ENCODE measurements at places on chromosomes 11 and 22.

- DNase-seq, result no peak
Observed at GRCh38 chr11:1926156-1927025, 6.9 kb downstream of the TNNT3 start.

GRCh38 chr11:132704781-132705375 lies 827.4 kb downstream of the OPCML start:
- no peak for DNase-seq

DNA sequence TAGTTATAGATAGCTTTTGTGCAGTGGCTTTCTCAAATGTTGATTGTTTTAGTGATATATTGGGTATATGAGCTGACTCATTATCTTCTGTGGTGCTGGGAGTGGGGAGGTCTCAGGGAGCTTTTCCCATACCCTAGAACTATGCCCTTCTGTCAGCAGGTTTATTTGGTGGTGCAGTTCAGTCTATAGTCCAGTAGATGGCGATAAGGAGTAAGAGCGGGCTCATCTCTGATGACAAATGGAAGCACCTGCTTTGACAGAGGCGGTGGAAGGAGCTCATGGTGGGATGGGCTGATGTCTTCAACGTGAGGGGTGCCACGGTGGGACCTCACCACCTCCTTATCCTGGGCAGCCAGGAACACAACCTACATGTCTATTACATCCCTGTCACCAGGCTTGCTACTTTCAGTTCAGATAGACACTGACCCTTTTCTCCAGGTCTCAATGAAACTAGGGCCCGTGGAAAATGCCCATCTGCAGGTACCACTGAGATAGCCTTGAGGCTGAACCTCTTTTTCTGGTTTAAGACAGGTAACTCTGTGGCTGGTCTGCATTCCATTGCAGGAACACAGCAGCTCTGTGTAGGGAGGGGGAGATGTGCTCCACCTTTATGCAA lies 13.0 kb upstream of the OR6A2 start:
- peak; percentile 52 for DNase-seq

- DNase-seq, result no peak
Observed at GRCh38 chr22:40728731-40729189, 49.5 kb downstream of the MCHR1 start.

DNA sequence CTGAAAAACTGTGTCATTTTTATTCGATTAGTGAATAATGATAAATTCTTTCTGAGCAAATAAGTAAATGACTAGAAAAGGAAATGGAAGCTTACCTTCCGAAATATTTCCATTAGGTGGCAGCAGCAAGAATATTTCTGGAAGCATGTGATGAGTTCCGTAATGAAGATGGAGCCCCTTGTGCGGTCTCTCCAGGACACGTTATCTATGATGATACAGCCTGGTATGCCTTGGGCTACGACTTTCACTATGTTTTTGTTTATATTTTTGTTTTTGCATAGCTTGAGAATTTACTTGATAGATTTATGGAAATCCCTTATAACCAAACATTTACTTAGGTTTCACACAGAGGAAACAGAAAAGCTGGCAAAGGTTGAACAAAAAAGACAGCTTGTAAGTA lies 25.7 kb downstream of the CASP5 start:
- no peak for DNase-seq

GRCh38 chr11:133982876-133983275 lies 26.1 kb upstream of the IGSF9B start:
- no peak for DNase-seq

- DNase-seq, result no peak
Observed at GRCh38 chr11:116171271-116172140, 601.3 kb downstream of the BUD13 start.

DNA sequence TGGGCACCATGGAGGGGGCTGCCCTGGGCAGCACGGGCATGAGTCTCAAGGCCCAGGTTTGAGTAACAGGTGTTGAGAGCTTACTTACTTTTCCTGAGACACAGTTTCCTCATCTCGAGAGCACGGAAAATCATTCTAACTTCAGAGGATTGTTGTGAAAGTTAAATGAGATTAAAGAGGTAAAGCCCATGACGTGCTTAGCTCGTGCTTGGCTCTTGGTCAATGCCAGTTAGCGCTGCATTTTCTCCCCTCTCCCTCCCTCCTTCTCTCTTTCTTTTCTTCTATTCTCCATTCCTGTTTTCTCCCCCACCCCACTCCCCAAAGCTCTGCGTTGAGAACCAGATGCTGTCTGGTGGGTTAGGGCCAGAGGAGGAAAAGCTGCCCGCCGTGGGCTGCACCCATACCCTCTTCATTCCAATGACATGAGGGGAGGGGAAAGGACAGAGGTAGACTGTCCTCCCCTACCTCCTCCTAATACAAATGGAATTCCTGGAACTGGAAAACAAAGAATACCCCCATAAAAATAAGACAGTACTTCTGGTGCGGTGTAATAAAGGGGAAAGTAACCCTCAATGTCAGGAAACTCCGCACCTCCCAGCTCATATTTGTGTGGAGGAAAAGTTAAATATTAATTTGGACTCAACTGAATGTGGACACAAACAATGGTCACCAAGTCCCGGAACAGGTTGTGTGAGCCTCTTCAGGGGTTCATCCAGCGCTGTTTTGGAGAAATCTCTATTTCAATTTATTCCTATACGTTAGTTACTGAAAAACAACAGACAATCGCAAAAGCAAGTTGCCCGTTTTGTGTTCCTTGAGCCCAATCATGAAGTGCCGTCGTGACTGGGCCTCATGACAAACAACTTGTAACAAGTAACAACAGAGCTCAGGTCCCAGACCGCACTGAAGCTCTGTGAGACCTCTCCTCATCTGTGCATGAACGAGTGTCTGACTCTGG lies 54.8 kb upstream of the B3GAT1 start:
- DNase-seq, result no peak

- no peak for DNase-seq
Observed at GRCh38 chr11:84250834-84251613, 964.9 kb upstream of the CCDC90B start.

DNA sequence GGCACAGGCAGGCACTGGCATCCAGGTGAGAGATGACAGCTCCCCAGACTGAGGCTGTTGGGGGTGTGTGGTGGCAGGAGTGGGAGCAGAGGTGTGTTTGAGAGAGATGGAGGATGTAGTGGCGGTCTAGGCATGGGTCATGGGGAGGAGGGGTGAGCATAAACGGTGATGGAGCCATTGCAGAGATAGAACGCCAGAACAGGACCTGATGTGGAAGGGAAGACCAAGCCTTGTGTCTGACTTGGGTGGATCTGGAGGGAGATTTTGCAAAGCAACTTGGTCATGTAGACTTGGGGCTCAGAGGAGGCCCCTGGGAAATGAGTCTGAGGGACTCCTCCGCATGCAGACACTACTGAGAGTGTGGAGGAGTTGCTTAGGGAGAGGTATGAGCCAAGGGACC lies 50.0 kb upstream of the CLDN5 start:
- DNase-seq, result no peak

- no peak for DNase-seq
Observed at GRCh38 chr11:67656278-67656922, 5.9 kb upstream of the ACY3 start.

DNA sequence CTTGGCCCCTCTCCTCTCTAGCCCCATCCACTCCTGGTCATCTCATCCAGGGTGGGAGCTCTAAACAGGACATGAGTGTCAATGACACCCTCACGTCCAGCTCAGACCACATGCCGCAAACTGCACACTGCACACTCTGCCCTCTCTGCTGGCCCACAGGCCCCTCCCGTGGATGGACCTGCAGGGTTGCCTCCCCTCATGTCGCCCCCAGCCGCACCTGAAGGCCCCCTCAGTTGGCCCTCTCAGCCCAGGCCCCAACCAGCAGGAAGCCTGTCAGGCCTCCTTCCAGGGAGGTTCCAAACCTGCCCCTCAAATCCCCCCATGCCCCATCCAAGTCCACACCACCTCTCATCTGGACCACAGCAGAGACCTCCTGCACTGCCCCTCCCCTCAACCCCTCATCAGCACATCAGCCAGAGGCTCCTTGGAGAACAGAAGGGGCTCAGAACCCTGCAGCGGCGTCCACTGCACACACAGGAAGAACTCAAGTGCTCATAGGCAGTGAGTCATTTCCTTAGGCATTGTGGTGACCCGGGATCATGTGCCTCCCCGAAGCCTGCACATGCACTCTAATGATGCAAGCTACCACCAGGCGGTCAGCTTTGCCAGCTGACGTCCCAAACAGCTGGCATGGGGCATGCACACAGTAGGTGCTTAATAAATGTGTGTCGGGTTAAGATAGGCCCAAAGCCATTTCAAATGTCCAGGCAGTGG lies 12.9 kb upstream of the CDKN1C start:
- DNase-seq, result no peak

- DNase-seq, result no peak
Observed at GRCh38 chr11:111745719-111746504, 20.3 kb downstream of the PPP2R1B start.

DNA sequence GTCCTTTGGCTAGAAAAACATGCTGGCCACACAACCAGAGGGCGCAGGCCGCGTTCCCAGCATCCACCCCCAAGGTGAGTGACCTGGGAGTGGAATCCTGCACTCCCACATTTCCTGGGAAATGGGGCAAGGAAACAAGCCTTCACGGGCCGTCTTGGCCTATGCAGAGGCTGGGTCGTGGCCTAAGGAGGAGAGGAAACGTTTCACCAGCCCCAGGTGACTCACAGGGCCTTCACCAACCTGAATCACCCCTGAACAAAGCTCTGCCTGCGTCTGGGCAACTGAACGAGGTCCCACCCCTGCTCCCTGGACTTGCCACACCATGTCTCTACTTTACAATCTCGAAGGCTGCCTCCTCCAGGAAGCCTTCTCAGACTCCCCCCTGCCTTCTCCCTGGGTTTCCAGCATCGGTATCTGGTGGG lies 13.2 kb downstream of the MYH9 start:
- DNase-seq, result no peak

DNA sequence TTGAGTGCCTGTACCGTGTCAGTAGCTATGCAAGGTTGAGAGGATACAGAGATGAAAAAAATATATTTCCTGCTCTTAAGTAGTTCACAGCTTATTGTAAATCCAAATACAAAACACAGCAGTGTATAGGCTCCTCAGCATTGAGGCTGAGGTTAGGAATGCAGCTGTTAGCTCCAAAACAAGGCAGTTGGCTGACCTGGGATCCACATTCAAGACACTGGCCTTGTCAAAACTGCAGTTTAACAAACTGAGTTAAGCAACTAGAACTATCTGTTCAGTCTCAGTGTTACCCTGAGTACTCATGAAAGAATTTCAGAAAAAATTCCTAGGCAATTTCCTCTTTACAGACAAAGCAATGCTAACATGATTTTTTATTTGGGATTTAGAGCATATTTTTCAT lies 42.8 kb downstream of the REXO2 start:
- no peak for DNase-seq

DNA sequence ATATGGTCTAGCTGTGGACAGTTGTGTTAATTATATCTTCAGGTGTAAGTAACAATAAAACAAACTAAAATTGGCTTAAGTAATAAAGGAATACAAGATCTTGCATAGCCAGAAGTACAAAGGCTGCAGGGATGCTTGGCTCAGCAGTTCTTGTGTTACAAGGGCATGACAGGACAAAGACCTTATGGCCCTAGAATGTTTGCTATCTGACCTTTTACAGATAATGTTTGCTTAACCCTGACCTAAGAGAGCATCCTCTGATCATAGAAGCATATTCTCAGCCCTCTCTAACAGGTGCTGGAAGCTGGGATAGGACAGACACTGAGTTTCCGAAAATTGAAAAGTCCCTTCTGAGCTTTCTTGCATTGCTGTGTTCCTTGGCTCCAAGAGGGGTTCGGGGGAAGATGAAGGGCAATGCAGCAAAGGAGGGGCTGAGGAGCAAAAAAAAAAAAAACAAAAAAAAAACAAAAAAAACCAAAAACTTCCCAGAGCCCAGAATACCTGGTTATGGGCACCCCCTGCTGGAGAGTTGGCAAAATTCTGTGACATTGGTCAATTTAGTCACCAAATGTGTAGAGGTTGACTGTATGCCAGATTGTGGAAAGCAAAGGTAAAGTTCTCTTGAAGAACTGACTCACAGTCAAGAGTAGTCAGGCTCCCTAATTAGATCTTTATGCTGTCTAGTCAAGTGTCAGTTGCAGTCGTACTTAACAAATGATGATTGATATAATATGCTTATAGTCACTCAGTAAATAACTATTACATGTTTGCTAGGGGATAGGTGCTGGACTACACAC lies 10.4 kb upstream of the HIKESHI start:
- peak; percentile 43 for DNase-seq

DNA sequence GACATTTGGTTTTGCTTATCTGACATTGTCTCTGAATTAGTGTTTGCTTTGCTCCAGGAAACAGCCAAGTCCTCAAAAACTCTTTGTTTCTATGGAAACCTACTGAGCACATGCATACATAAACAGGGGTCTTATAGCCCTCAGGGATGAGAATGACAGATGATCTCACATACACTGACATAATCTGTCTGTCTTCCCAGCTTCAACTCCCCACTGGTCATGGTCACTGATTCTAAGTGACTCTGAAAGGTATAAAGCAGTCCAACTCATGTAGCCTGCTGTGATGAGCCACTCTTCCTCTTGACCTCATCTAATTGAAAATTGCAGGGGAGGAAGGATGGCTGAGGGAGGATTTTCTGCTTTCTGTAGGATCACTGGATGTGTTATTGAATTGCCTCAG lies 12.6 kb downstream of the ZNF143 start:
- DNase-seq, result no peak

DNA sequence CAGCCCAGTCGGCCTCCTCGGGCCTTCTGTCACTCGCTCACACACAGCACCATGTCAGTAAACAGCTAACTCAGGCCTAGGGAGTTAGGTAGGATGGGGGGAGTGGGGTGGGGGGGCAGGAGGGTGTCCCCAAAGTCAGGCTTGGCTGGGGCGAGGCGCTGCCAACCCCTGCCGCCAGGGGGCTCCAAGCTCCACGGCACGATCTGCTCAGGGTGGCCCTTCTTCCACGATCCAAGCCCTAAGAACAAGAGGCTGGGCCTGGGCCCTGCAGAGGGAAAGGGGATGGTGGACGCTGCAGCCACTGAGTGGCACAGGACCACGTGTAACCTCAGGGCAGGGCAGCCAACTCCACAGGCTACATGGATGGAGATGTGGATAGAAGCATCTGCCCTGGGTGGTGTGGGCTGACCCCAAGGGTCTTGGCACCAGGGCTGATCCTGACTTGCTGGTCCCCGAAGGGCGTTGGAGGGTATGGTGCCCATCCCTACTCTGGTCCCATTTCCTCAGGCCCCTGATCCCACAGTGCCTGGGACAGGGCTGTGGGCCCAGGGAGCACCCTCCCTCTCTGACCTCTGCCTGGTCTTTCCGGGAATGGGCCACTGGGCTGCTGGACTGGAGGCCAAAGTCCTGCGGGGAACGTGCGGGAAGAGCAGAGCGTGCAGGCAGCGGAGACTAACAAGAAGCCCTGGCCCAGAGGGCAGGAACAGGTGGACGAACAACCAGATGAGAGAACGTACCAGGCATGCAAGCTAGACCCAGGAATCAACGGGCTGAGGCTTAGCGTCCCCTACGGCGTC lies 29.1 kb upstream of the TXNRD2 start:
- peak; percentile 71 for DNase-seq

GRCh38 chr22:46023558-46023981 lies 46.6 kb upstream of the WNT7B start:
- no peak for DNase-seq

DNA sequence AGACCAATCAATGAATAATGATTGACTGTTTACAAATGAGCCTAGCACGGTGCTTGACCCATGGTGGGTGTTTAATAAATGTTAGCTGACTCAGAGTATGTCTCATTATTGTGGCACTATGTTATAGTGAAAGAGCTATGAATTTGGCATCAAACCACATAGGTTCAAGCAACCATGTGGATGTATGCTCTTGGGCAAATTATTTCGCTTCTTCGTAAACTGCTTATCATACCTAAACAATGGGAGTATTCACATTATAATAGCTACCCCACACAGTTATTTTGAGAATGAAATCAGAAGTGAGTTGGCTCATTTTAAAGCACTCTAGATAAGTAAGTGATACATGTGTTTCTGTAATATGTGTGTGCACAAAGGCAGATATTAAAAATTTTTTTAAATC lies 118.7 kb upstream of the HSD17B12 start:
- no peak for DNase-seq

All from H9 (cell line).